ENCODE measurements at places on chromosomes 3 and 15. TPM values are rescaled to one million over a fixed set of nuclear protein-coding genes. Genes with fewer than 3 reads are reported as not detected.

MESP1 gene
- total RNA-seq = 1.8 TPM

DNAJB11 gene
- 56.5 TPM for total RNA-seq

TKT gene
- total RNA-seq = 315 TPM

DPPA2 gene
- not detected for total RNA-seq

UBAP1L gene
- total RNA-seq = 3.5 TPM

ALPK3 gene
- 0.18 TPM for total RNA-seq

CCR8 gene
- 0.94 TPM for total RNA-seq

RTP1 gene
- not detected for total RNA-seq

RHCG gene
- total RNA-seq = not detected

HOMER2 gene
- 12.8 TPM for total RNA-seq

PRSS50 gene
- total RNA-seq = not detected

CKMT1B gene
- total RNA-seq = not detected

THPO gene
- not detected for total RNA-seq

ACOX2 gene
- total RNA-seq = not detected

ATP13A5 gene
- total RNA-seq = not detected

SPG11 gene
- total RNA-seq = 75.8 TPM

DMXL2 gene
- 9.2 TPM for total RNA-seq

GRK7 gene
- total RNA-seq = not detected

LRRN1 gene
- 1.4 TPM for total RNA-seq

SCAMP5 gene
- 1.1 TPM for total RNA-seq

AMOTL2 gene
- not detected for total RNA-seq

MED12L gene
- total RNA-seq = 0.76 TPM

XCR1 gene
- total RNA-seq = not detected

SPESP1 gene
- not detected for total RNA-seq

ZNF770 gene
- total RNA-seq = 34.0 TPM

TLR9 gene
- 0.52 TPM for total RNA-seq

SPTSSB gene
- not detected for total RNA-seq

PPP2R3A gene
- total RNA-seq = 0.21 TPM

PIF1 gene
- 71.1 TPM for total RNA-seq

FYCO1 gene
- total RNA-seq = 19.5 TPM

AGBL1 gene
- total RNA-seq = not detected

CLPX gene
- total RNA-seq = 40.5 TPM

NMNAT3 gene
- 0.18 TPM for total RNA-seq
